ENCODE measurements at places on chromosomes 11 and 22.

- DNase-seq = no peak
These were observed 99.8 kb downstream of the MORC2 start for GRCh38 chr22:30868663-30869385.

DNA sequence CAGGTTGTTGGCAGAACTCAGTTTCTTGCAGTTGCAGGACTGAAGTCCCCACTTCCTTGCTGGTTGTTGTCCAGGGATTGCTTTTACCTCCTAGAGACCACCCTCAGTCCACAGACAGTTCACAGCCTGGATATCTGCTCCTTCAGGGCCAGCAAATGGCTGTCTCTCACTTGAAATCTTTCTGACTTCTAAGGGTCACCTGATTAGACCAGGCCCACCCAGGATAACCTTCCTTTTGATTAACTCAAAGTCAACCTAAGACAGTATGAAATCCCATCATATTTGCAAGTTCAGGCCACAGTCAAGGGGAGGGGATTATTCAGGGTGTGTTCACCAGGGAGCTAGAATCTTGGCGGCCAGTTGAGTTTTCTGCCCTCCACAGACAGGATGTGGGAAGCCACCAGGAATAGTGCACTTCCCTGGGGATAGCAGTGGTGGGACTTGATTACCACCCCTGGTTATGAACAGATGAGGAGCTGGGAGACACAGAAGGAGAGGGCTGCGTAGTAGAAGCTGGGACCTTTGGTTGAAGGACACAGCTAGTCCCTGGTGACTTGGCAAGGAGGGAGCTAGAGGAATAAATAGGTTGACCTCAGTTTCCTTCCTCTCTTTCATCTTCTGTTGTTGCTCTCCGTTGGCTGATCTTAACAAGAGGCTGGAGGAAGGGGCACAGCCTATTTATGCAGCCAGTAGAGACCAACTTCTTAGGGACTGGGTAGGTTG, 33.4 kb downstream of the MIAT start:
- no peak for DNase-seq

DNA sequence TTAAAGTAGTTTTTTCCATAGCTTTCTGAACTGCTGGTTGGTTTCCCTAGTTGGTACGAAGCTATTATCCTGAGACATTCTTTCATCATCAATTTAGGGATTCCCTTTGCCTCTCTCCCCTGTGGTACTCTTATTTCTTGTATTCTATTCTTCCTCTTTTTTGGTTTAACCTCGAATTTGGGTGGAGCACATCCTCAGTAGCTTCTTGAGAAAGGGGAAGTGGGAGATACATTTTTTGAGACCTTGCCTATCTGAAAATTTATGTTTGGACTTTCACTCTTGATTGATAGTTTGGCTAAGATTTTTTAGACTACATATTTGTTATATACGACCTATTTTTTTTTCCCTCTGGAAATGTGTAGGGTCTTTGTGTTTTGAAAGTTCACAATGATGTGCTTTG, 121.7 kb upstream of the ZBED5 start:
- DNase-seq = no peak

- no peak for DNase-seq
These were observed 5.5 kb downstream of the JAM3 start for GRCh38 chr11:134074346-134074745.

DNA sequence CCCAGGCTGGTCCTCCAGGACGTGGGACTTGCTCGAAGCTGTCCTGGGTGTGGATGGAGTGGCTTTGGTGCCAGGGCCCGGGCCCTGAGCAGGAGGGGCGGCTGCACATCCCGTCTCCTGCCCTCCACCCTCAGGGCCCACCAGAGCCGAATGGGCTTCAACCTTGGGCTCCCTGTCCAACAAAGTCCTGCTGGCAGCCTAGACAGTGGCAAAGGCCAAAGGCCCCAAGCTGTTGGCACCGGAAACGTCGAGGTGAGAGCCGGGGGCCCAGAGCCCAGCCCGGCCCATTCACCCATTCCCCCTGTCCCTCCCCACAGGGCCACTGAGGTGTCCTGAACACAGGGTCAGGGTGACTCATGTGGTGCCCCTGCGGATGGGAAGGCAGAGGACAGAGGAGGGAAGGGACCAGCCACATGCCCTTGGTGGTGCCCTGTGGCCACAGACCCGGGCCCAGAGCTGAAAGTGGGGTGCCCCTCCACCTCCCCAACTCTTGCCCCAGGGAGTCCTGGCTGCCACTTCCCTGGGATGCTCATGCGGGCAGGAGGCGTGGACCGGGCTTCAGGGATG, 9.1 kb downstream of the TSPAN32 start:
- DNase-seq = no peak

- DNase-seq = no peak
These were observed 102.7 kb downstream of the RASSF10 start for GRCh38 chr11:13111813-13112130.

GRCh38 chr11:4979036-4979435, 15.6 kb upstream of the OR51L1 start:
- no peak for DNase-seq

DNA sequence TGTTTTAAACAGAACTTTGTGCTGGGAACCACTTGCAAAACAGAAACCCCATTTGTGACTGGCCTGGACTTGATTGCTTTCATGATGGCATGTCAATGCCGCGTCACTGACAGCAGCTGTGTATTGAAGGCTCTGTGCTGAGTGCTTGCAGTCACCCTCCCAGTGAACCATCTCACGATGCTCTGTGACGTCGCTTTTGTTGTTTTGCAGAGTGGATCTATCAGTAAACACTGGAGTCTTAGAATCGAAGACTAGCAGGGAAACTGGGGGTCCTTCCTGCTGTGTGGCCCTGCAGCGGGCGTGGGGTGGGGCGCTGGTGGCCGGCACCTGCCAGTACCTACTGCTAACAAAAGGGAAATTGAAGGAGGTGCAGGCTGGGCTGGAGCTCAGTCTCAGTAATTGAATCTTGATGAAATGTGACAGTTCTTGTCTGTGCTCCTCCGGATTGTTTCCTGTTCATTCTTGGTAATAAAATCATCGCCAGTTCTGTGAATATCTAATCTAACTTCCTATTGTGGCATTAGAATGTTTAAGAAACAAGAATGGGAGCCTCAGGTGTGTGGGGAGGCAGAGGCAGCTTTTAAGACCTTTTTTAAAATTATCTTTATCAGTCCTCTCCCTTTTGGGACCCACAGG, 50.5 kb upstream of the PARVG start:
- no peak for DNase-seq

DNA sequence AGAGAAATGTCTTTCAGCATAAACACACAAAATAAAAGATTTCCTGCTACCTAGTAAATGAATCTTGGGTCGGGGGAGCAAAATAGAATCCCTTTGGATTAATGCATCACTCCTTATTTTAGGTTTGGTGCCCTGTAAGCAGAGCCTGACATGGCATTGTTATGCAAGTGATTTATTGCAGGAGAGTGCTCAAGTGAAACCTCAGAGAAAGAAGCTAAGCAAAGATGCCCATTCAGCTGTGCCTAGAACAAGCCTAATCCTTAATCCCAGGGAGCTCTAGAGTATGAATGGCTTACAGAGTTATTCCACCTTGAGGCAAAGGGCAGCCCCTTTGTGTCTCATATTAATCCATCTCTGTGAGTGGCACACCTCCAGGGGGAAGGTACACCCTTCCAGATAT, 21.1 kb downstream of the C11orf87 start:
- no peak for DNase-seq

GRCh38 chr11:115996125-115996807, 492.1 kb upstream of the CADM1 start:
- DNase-seq = no peak

DNA sequence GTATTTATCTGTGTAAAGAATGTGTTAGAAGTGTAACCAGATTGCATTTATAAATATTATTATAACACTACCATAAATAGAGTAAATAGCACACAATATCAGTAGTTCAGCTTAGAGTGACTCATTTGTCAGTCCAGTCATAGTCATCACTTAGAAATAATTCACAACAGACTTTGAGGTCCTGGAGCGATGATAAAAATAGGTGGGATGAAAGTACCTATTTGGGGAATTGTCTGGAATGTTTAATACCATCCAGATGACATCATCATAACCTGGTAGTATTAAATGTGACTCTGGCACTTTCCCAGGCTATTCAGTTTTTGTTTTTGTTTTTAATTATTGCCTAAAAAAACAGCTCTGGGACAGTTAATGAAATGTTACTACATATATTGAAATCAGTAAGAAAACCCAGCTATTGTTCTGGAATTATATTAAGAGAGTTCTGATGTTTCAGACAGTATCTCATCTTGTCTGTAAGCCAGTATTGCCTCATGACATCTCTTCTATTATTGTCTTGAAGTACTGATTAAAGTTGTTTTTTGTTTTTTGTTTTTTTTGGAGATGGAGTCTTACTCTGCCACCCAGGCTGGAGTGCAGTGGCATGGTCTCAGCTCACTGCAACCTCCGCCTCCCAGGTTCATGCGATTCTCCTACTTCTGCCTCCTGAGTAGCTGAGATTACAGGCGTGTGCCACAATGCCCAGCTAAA, 74.8 kb downstream of the SIK2 start:
- DNase-seq = peak; percentile 76

- DNase-seq = no peak
These were observed 17.5 kb downstream of the CSNK1E start for GRCh38 chr22:38299770-38300102.

DNA sequence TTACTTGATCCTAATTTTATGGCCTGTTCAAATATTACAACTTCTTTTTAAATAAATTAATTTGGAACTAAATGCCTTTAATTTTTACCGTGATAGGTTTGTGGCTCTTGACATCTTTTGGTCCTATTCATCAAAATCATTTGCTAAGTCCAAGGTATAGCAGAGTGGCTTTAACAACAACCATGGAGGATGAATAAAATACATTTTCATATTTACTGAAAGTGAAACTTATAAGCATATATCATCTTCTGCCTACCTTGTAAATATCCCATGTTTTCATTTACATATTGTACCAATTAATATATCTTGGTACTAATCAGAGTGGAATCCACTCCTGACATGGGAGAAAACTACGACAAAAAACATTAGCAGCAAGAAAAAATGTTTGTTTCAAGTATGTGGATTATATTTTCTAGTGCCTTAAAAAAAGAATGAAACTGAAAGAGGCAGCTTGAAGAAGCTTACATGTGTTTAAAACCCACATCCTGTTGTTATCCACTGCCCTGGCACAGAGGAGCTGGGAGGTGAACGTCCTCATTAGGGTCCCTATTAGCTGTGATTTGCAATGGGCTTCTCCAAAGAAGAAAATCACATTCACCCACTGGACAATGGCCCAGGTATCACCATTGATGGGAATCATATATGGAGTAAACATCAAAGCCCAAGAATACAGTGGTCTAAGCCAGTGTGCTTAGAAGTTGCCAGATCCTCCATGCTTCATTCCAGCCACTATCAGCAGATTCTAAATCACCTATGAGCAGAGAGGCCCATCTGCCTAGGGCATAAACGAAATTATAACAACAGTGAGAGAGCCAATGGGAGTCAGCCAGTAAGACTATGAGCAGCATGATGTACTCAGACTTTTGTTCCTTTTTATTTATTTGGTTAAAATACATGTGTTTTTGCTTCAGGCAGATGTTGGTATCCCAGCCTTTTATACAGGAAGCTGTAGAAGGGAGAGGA, 84.7 kb downstream of the MAML2 start:
- peak; percentile 36 for DNase-seq

DNA sequence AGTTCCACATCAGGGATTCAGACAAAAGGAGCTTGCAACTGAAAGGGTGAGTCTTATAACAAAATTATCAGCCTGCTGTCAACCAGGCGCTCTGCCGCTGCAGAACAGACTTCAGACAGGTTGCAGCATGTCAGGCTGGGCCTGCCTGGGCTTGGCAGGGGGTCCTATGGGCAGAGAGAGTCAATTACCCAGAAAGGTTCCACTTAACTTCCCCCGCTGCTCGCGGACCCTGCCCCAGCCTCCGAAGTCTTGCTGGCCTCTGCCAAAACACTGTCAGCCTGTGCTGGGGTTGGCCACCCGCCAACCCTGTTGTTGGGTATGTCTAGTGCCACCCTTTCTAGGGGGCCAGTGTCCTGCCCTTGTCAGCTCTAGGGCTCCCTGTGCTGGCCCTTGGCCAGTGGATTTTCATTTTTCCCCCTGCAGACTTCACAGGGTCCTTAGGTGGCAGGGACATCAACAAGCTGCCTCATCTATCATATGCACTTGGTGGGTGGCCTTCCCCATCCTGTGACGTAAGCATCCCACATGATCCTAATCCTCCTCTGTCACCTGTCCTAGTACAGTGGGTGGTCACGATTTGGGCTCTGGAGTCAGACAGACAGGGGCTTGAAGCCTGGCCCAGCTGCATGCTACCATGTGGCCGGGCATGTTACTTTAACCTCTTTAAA, 166.5 kb upstream of the CADM1 start:
- DNase-seq = no peak

GRCh38 chr11:1041149-1041467, 4.6 kb upstream of the MUC6 start:
- peak; percentile 36 for DNase-seq

GRCh38 chr11:112613051-112613972, 347.9 kb upstream of the NCAM1 start:
- peak; percentile 91 for DNase-seq

DNA sequence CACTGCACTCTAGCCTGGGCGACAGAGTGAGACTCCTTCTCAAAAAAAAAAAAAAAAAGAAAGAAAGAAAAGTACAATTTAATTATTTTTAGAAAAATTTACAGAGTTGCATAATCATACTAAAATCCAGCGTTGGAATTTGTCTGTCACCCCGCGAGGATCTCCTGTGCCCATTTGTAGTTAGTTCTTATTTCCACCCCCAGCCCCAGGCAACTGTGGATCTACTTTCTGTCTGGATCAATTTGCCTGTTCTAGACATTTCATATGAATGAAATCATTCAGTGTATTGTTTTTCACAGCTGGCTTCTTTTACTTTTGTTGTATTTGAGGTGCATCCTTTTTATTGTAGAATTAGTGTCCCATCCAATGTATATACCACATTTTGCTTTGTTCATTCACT, 102.6 kb upstream of the RASSF10 start:
- DNase-seq = no peak
